ENCODE measurements at places on chromosomes 7 and 10.

DNA sequence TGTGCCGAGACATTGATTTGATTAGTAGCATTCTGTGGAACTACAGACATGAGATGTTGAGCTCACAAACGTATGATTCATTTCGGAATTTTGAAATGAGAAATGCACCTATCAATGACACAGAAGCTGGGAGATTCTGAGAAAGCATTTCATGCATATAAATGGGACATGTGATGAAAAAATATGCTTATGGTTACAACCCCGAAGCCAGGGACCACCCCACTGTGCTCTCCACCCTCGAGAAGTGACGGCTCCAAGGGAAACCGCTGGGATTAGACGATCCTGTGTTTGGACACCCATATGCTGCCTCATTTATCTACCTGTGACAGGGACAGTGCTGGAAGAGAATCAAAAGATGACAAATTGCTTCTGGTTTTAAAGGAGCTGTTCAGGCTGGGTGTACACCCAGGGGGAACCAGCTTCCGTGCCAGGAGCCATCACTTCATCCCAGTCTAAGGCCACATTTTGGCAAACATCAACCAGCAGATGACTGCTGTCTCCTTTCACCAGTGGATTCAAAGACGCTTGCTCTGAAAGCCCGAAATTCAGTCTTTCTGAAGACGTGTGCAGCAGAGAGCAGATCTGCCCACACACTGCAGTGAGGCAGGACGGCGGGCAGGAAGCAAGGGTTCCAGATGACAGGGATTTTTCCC is 109.9 kb downstream of the ATXN7L1 start:
- DNase-seq = no peak

- DNase-seq = no peak
Measured at GRCh38 chr7:86592185-86592584, 51.5 kb upstream of the GRM3 start.

DNA sequence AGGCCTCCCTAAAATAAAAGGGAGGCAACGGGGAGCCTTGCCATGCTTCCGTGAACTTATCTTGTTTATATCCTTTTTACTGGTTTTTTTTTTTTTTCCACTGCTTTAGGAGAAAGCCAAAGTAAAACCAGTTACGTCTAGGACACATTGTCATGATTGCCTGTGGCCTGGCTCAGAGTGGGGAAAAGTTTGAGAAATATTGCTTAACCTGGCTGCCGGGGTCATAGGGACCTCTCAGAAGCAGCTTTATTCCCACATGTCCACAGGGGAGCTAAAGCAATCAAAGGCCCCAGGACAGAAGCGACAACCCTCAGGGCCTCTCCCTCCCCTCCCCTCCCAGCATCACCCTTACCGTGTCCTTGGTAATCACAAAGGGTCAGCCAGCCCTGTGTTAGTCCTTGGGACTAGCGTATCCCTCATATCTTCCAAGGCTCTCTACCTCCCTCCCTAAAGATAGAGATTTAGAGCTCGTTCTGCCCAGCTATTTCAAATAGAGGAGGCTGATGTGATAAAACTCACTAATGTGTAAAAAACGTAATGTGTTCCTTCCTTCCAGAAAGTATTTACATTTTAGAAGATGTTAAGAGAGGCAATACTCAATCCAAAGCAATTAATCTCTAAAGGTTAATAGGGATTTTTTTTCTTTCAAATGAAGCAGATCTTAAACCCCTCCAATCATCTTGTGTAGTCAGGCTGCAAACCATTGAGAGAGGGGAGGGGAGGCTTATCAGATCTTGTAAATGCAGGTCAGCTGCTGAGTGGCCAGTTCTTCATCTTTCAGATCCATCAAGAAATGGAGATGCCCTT is 64.8 kb upstream of the PRKAR2B start:
- no peak for DNase-seq

DNA sequence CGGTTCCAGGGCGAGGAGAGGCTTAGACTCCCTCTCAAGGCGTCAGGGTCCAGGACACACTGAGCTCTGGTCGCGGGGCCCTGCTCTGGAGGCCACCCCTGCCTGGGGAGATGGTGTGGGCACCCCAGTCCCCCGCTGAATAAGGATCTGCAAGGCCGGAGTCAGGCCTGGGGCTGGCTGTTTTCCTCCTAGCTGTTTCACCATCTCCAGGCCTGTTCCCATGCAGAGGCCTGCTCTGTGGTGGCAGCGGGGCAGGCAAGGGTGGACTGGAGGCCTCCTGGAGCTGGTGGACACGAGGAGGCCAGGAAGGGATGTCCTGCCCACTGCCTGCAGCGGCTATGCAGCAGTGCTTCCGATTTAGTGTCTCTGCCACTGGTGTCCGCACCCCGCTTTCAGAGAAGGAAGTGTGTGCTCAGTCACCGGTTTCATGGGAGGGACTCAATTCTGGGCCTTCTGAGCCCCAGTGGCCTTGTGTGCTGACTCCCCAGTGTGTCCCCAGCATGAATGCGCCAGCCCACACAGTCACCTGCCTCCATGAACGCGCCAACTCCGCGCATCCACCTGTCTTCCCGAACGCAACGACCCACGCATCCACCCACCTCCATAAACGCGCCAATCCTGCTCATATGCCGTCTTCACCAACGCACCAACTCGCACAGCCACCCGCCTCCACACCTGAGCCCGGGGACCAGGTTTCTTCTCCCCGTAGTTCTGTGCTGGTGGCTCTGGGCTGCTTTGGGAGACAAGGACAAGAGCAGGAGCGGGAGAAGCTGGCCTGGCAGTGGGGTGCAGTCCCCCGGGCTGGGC is 14.5 kb upstream of the GPR146 start:
- DNase-seq = no peak

DNA sequence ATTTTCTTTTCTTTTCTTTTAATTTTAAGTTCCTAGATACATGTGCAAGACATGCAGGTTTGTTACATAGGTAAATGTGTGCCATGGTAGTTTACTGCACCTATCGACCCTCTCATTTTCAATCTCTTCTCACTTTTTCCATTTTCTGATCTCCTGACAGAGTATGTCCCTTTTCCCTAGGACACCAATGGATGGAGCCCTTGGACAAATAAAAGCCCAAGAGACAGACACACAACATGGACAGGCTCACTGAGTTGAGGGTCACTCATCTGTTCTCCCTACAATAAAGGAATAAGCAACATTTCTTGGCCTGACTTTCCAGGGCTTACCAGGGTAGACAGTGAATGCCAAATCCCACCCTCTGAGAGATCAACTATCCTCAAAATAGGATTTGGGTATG is 15.2 kb upstream of the UBE2D1 start:
- no peak for DNase-seq

GRCh38 chr7:23514755-23515154 is 17.0 kb downstream of the TRA2A start:
- no peak for DNase-seq

DNA sequence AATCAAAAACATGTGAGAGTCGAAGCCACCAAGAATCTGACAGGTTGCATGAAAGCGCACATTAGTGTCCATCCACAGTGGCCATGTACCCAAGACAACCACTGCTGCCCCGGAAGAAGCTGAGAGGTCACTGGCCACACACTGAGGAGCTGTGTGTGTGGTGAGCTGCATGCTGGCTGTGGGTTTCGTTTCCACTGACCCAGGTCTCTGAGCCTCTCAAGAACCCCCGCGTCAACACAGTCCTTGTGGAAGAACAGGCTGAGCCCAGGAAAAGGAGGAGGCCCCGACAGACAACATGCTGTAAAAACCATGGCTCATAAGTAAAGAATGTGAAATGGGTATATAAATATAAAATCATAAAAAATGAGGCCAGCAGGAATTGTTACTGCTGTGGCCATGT is 8.2 kb downstream of the VIPR2 start:
- no peak for DNase-seq

DNA sequence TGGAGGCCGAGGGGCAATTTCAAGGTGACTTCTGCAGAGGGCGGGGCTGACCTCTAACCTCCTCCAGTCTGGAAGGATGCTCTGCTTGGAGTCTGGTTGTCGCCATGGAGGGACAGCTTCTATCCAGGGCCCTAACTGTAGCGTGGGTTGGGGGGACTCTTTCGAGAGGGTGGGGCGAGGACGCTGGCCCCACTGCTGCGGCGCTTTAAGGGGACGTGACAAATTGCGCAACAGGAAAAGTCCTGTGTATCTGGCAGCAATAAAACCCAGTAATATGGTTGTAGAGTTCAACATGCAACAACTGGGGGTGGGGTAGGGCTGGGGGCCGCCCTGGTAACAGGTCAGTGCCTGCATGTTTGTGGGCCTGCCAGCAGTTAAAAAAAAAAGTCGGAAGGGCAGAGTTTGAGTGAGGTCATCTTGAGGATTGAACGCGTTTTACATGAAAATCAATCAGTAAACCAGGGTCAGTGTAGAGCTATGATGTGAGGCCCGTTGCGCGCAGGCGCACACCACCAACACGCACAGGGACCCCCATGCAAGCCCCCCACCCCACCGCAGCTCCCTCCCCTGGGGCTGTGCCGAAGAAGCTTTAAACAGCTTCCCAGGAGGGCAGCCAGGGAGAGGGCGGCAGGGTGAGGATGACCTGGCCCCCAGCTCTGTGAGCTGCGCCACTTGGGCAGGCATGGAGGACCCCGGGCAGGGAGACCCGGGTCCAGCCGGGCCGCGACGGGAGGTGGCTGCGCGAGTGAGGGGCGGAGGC is 4.3 kb downstream of the SHH start:
- DNase-seq = no peak

DNA sequence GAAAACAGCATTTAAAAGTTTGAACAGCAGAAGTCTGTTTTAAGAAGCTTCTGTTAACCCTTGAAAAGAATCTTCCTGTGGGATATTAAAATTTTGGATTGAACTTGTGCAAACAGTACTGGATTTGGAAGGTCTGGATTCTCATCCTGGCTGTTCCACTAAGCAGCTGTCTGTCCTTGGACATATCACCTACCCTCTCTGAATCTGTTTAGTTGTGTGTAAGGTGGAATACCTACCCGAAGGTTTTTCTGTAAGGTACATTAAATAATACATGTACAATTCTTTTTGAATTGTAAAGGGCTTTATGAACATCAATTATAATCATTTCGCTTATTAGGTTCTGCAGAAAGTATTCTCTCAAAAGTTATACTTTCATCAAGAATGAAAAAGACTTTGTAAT is 2.2 kb downstream of the PDCD4 start:
- DNase-seq = no peak

DNA sequence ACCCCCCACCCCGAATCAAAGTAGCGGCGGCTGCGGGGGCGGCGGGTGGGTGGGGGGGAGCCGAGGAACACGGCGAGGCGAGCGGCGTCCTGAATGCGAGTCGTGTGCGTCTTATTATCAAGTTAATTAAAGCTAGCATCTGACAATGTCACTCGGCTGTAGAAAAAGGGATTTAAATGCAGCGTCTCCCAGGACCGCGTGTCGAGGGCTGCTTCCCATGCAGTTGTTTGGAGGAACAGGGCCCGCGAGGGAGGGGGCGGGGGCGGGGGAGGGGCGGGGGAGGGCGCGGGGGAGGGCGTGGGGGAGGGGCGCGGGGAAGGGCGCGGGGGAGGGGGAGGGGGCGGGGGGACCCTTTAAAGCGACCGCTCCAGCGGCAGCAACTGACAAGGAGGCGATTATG is 2.7 kb upstream of the UNCX start:
- DNase-seq = no peak

DNA sequence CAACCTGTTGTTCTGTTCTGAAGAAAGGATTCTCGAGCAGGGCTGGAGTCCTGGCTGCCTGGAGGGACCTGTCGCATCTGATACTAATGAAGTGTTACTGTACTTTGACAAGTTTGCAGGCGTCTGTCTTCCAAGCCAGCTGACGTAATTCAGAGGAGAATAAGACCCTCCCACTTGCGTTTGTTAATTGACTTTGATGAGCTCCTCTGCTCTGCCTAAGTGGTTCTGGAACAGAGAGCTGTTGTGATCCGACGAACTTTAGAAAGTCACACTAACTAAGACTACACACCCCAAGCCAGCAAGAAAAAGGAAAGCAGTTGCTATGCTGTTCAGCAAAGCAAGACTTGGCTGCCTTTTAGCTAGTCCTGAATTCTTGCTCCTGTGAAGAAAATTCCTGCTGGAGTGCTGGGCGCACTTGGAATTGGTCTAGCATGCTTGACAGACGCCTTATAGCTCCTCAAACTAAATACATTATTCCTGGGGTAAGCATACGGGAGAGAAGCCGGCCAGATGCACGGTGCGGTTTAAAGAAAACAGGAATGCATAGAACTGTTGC is 200.3 kb downstream of the CACNB2 start:
- no peak for DNase-seq

- DNase-seq = no peak
Measured at GRCh38 chr7:90839316-90839715, 243.2 kb downstream of the CDK14 start.

All from T-helper 17 cell (primary cell).